GM20000 (cell line): ENCODE measurements at places on chromosomes 6 and 20.

DNA sequence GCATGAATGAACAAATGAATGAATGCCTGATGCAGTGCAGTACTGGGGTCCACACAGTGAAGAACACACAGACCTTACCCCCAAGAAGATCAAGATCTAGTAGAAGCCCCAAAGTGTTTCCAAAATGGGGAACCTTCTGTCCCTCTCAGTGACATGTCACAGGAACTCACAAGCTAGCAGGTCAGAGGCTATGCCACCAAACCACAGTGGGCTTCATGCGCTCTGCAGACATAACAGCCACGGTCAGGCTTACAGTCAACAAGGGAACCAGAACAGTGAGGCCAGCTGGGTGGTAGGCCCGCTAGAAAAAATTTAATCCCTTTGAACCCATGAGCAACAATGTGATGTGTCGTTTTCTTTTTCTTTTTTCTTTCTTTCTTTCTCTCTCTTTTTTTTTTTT is 20.2 kb upstream of the ARFGEF2 start:
- no peak for DNase-seq

DNA sequence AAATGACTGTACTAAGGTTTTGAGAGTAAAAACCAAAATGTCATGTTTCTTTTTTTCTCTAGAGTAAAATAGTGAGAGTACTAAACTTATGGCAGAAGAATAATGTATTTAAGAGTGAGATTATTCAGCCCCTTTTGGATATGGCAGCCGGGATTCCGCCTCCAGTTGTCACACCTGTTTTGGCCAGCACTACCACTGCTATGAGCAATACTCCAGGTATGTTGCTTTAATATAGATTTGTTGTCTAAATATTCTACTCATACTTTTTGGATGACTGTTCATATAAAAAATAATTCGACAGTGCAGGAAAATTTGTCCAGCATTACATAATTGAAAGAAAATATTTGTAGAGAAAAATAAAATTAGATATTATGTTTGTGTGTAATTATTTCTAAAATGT is 59.5 kb downstream of the SCAF8 start:
- no peak for DNase-seq

DNA sequence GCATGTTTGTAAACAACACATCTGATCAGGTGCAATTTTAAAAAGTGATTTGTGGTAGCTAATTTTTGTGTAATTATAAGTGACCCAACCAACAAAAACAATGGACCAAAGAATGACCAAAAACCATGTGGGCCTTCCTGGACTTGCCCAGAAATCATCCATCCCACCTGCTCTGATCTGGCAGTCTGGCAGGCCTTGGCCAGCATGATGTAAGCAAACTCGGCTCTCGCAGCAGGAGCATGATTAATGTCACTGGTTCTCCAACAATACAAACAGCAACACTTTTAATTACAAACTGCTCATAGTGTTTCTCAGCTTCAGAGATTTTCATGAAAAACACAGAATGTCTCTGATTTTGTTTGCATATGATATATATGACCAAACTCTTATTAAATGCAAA is 16.1 kb downstream of the TP53INP2 start:
- no peak for DNase-seq

- DNase-seq, result no peak
Observed at GRCh38 chr6:63440594-63440993, 120.8 kb upstream of the LGSN start.

DNA sequence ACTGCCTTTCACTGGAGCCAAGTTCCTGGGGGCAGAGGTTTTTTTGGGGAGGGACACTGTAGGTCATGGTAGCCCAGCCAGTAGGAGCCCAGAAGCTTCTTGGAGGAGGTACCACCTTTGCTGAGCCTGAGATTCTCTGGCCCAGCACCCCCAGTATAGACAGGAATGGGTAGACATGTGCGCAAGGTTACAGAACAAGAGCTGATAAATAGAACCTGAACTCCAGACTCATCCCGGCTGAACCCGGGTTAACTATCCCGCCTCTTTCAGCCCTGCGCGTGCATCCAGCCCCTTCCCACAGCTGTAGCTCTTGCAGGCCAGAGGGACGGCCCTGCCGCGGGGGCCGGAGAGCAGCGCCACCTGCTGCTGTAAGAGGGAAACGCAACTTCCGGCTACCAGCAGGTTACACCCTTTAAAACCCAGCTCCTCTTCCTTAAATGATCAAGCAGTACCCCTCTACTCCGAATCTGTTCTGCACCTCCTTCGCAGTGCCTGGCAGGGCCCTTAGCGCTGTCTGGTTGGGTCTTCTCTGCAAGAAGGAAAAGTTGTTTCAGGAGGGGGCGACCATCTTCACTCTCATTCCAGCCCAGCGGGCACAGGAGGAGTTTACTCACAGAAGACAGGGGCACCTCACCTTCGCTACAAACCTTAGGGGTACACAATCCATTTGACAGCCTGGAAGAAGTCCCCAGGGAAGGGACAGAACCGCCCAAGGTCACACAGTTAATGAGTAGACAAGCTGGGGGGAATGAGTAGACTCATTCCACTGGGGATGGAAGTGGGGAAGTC is 7.5 kb downstream of the SRXN1 start:
- DNase-seq, result peak; percentile 94

- no peak for DNase-seq
Observed at GRCh38 chr6:66772800-66773199, 1065.8 kb upstream of the EYS start.

DNA sequence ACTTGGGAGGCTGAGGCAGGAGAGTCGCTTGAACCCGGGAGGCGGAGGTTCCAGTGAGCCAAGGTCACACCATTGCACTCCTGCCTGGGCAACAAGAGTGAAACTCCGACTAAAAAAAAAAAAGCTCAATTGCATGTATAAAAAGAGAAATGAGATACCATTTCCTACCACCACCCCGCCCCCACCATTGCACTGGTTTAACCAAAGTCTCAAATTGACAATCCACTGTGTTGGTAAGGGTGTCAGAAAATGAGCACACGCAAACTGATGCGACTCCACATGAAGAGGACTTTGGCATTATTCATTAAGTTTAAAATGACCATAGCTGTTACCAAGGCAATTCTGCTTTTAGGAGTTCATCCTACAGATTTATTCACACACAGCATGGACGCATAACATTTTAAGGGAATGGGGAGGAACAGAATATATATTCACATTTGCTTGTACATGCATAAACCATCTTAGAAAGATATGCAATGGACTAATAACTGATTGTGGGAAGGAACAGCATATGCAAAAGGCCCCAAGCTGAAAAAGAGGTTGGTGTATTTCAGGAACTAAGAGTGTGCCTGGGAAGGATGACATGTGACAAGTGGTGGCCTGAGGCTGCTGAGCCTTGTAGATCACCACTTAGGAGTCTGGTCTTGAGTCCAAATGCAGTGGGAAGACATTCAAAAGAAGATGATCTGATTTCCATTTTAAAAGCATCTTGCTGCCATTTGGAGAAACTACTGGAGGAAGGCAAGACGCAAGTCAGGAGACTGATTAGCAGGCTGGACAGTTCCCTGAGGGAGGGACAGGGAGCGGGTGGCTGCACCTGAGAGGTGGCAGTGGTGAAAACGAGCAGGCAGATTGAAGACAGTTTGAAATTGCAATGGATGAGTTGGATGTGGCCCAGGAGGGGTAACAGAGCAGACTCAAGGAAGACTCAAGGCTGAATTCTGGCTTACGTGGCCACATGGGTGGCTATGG is 37.2 kb upstream of the PTPN1 start:
- no peak for DNase-seq

- no peak for DNase-seq
Observed at GRCh38 chr6:159121486-159121885, 47.7 kb upstream of the FNDC1 start.

GRCh38 chr20:8433291-8433690 is 301.2 kb downstream of the PLCB1 start:
- no peak for DNase-seq

DNA sequence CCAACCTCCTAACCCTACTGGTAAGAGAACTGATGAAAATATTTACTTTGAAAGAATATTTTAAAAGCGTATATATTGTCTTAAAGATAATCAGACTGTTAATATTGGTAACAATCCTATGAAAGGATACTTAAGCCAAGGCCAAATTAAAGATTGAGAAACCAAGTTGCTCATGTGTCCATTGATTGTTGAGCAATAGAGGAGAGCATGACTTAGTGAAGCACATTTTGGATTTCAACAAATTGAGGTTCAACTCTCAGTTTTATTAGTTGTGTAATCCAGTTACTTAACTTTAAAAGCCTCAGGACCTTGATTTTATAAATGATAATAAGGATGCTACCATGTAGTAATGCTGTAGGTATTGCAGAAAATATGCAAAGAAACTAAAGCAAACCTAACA is 56.8 kb downstream of the PRL start:
- no peak for DNase-seq

DNA sequence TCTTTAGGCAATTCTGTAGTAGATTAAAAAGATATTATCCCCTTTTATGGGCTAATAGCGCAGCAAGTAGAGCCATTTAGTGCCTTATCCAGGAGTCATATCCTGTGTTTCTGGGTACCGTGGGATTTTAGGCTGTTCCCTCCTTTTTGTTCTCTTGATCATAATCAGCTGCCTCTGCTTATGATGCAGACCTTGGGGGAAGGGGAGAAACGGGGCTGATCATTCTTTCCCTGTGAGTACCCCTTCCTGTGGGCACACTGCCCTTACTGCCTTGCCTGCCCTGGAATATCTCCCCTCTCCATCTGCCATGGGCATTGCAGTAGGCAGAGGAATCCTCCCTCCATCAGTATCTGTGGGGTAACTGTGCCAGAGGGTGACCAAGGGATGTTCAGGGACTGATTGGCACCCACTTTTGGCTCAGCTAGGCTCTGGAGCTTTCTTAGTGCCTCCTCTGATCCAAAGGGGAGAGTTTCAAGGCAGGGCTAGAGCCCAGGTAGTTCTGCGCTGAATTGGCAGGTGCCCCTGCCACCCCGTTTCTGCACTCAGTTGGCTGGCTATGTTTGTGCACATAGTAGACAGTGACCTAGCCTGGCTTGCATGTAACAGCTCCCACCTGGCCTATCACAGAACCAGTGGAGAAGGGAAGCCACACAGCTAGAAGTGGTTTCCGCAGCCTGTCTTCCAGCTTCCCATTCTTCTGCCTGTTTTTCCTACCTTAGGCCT is 103.3 kb downstream of the FIG4 start:
- no peak for DNase-seq

- no peak for DNase-seq
Observed at GRCh38 chr6:46501136-46502089, 10.2 kb upstream of the RCAN2 start.

- no peak for DNase-seq
Observed at GRCh38 chr20:10581823-10582222, 92.0 kb downstream of the JAG1 start.

DNA sequence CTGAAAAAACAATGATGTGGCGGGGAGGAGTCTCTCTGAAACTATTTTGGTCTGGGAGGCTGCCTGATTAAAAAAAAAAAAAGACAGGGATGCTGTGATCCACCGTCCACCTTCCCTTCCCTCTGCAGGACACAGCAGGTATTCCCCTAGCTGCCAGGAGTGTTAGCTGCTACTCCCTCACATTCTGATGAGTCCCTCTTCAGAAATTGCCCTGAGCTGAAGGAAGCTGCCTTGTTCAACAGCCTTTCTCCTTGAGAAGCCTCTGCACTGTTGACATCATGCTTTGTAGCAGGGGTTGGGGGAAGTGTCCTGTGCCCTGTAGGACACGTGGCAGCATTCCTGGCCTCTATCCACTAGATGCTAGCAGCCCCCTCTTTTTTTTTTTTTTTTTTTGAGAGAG is 71.7 kb upstream of the ZMYND8 start:
- no peak for DNase-seq

DNA sequence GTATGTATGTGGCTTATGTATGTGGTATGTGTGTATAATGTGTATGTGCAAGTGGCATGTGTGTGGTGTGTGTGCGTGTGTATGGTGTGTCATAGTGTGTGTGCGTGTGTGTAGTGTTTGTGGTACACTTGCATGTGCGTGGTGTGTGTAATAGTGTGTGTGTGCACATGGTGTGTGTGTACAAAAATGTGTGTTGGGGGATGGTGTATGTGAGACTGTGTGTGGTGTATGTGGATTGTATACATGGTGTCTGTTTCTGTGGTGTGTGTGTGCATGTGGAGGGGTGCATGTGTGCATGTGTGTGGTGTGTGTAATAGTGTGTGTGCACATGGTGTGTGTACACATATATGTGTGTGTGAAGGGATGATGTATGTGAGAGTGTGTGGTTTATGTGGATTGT is 21.5 kb downstream of the MAFB start:
- DNase-seq, result no peak

DNA sequence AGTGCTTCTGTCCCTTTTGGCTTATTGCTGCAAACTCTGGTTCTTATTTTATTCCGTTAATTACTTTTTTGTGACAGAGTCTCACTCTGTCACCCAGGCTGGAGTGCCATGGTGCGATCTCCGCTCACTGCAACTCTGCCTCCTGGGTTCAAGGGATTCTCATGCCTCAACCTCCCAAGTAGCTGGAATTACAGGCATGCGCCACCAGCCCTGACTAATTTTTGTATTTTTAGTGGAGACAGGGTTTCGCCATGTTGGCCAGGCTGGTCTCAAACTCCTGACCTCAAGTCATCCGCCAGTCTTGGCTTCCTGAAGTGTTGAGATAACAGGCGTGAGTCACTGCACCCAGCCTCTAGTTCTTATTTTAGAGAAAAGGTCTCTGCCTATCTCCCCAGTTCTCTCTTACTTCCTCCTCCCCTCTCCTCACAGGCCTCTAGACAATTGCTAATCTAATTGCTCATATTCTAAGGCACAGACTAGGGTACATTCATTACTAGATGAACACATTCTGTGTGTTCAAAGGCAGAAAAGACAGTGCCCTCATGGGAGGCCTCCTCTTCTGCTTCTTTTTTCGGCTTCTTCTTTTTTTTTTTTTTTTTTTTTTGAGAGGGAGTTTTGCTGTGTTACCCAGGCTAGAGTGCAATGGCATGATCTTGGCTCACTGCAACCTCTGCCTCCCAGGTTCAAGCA is 27.0 kb downstream of the EDEM2 start:
- DNase-seq, result no peak

GRCh38 chr20:50848846-50849673 is 54.2 kb downstream of the BCAS4 start:
- peak; percentile 49 for DNase-seq

DNA sequence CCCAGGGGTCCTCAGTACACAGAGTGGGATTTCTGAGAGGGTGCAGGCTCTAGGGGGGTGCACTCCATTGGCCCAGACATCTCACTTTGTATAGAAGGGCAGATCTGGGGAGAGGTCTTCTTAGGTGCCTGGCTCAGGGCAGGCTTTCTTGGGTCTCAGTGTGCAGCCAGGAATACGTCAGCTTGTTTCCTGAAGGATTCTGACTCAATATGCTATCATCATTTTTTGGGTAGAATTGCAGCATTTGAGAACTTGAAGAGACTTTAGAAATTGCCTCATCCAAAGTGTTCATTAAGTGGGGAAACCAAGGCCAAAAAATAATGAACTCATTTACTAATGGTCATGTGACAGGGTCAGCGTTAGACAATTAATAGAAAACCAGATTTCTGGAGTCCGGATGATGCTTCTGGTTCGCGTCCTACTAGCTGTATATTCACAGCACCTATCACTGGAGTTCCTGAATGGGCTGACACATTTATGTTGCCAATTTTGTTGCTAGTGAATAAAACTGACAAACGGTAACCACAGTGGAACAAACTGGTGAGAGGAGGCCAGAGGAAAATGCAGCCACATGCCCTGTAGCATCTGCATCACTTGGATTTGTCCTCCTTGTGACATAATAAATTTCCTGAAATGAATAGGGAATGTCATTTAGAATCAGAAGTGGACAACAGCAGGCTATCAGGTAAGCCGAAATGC is 238.9 kb downstream of the TBC1D7 start:
- DNase-seq, result no peak
